ENCODE measurements at places on chromosomes 12 and 14.

DNA sequence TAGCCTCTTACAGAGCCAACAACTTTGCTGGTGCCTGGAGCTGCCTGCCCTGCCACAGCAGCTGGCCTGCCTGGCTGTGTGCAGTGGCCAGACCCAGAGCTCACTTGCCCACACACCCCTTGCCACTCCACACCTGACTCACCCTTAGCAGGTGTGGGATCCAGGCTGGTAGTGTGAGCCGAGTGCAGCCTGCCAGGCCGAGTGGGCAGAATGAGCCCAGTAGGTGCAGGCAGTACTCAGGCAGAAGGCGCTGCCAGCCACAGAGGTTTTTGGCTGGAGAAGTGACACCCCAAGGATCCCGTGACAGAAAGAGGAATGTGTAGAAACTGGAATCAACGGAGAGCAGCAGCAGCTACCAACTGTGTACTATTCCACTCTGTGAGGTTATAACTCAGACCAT lies 29.8 kb upstream of the PYGL start:
- no peak for DNase-seq

DNA sequence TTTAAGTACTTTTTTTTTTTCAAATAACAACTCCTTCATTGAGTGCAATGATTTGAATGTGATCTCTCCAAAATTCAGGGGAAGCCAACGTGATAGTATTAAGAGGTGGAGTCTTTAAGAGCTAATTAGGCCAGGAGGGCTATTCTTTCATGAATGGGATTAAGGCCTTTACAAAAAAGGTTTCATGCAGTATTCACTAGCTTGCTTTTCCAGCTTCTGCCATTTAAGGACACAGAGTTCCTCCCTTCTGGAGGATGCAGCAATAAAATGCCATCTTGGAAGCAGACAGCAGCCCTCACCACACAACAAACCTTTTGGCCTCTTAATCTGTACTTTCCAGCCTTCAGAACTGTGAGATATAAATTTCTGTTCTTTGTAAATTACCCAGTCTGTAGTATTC lies 586.8 kb upstream of the LMO3 start:
- no peak for DNase-seq

- no peak for DNase-seq
Measured at GRCh38 chr12:113316155-113316554, 18.8 kb downstream of the SLC8B1 start.

DNA sequence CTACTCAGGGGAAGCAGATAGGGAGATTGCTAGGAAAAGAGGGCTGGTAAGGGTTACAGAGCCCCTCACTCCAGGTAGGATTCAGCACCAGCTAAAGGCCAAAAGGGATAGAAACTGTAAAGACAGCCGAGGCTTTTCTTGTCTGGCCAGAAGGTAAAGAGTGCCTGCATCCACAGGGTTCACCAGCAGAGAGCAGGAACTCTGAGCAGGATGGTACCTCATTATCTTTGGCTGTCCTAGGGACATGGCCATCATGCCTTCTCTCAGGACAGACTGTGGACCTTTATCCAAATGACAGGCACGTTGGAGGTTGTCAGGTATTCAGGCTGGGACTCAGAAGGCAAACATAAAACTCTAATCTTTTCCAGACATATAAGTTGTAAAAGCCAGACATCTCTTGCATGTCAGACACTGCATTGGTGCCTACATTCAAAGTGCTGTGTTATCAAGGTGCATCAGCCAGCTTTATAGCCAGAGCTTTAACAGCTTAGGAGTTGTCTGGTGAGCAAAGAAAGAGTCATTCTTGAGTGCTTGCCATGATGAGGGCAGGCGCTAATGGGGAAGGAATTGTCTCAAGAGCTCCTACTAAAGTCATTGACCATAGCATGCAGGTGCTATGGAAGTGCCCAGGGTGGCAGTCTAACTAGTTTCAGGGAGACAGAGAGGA lies 89.5 kb downstream of the PELI2 start:
- DNase-seq, result no peak

DNA sequence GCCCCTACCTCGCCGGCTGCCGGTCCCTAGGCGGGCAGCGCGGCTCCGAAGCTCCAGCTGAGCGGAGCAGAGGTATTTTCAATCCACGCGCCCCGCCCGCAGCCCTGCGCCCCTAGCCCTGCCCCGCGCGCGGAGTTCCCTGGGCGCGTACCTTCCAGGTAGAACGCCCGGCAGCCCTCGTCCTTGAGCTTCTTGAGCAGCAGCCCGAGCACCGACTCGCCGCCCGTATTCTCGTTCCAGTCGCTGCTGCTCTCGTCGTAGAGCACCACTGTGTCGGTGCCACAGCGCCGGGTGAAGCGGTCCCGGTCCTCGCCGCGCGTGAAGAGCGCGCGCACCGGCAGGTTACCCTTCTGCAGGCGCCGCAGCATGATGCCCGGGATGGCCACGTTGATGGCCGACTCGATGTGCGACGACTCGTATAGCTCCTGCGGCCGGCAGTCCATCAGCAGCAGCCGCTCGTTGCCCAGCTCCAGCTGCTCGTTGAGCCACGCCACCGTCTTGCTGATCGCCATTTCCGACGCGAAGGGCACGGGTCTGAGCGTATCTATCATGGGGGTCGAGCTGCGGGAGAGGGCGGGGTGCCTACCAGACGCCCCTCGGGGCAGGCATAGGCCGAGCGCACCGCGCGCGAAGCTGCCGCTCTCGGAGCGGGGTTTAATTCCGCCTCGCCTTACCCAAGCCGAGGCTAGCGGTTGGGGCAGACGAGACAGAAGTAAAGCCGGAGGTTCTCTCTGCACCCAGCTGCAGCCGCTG lies 636 bp downstream of the DUSP6 start:
- no peak for DNase-seq

DNA sequence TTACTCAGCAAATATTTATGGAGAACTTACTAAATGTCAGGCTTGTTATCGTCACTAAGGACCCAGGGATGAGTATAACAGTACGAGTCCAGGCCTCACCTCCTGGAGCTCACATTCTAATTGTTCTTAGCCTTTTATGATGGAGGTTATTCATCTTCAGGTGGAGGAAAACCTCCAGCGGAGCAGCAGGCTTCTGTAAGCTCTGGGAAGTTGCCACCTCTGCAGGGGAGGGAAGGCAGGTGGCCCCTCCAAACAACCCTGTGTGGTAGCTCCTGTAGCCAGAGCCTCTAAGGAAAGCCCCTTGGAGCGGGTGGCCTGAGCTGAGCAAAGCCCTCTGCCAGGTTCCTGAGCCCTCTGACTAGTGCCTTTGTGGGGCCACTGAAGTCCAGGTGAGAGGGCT lies 104.1 kb downstream of the SMOC1 start:
- no peak for DNase-seq

DNA sequence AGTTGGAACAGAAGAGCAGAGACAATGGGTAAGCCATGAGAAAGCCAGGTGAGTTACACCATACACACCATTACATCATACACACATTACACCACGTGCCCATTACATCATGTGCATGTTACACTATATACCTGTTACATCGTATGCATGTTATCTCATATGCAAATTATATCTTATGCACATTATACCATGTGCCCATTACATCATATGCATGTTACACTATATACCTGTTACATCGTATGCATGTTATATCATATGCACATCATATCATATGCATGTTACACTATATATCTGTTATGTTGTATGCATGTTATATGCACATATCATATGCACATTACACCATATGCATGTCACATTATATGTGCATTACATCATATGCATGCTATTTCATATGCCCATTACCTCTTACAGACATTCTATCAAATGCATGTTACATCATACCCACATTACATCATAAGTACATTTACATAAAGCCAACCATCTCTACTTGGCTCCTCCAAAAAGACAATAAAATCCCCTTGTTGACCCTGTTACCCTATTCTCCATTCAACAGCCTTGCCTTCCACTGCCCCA lies 207.2 kb downstream of the KSR2 start:
- DNase-seq, result no peak

DNA sequence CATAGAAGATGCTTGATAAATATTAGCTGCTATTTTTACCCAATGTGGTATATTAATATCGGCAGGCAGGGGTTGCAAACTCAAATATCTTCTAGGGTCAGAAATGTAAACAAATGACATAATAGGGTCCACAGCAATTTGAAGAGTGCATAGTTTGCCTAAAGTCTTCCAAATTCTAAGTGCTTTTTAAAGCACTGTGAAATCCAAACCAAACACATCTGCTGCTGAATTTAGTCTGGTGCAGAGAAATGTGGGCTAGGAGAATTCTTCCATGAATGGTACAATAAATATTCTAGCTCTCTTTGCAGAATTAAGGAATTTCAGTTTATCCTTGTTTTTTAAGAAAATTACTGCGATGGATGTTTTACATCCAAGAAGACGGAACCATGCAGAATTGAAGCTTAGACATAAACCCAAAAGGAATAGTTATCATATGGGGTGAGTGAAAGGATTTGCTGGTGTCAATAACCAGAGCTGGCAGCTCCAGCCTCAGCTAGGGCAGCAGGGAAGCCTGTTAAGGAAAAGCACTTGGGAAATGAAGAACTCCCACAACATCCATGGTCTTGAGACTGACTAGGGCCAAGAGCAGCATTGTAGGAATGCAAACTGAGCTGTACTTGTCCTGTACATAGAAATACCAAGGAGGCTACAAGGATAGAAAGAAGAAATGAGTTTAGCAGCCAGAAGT lies 65.5 kb downstream of the PTPRR start:
- no peak for DNase-seq

GRCh38 chr12:45131506-45131905 lies 80.6 kb upstream of the DBX2 start:
- no peak for DNase-seq

GRCh38 chr12:119980242-119980641 lies 8.8 kb upstream of the BICDL1 start:
- no peak for DNase-seq

- DNase-seq, result no peak
Measured at GRCh38 chr14:96727491-96727890, 69.7 kb upstream of the VRK1 start.

GRCh38 chr14:90332271-90332584 lies 487 bp upstream of the NRDE2 start:
- no peak for DNase-seq

DNA sequence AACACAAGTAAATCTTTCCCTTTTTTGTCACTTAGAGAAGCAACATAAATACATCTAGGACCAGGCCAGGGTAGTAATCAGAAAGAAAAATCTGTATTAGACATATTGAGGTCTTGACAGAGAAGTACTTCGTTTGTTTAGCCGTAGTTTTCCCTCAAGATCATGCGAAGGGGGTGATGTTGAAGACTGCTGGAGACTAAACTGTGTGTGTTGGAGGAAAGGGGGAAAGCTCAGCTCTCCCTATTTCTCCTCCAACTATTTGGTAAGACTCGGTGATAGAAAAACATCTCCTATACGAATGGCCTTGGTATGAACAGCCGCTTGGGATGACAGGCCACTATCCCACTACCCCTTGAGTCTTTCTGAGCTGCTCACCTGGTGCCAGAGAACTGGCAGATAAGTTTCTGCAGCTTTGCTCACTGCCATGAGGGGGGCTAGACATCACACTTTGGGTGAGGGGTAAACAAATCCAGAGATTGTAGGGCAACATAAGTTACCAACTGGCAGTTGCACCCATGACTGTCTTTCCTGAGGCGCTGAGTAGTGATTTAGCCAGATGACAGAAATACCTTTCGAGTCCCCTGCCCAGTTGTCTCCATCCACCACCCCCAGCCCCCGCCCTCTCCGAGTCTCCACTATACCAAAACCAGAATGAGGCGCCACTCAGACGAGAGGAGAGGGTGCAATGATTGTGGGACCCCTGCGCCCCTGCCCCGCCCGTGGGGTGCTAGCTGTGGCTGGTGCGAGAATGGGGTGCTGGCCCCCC lies 685 bp downstream of the VAMP1 start:
- DNase-seq, result peak; percentile 59

GRCh38 chr14:45199230-45199629 lies 53.8 kb downstream of the MIS18BP1 start:
- DNase-seq, result no peak

DNA sequence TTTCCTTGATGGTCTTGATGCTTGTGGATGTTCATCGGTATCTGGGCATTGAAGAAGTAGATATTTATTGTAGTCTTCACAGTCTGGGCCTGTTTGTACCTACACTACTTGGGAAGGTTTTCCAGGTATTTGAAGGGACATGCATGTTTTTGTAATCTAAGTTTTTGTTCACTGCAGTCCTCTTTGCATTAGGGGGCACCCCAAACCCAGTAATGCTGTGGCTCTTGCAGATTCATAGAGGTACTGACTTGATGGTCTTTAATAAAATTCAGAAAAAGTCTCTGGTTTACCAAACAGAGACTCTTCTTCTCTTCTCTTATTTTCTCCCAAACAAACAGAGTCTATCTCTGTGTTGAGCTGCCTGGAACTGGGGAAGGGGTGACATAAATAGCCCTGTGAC lies 150.9 kb upstream of the SLC16A7 start:
- DNase-seq, result no peak

GRCh38 chr12:26696613-26697092 lies 136.3 kb downstream of the ITPR2 start:
- no peak for DNase-seq

- DNase-seq, result no peak
Measured at GRCh38 chr14:75422169-75422568, 5.7 kb upstream of the JDP2 start.

GRCh38 chr14:39581474-39581873 lies 149.2 kb upstream of the FBXO33 start:
- DNase-seq, result peak; percentile 30

DNA sequence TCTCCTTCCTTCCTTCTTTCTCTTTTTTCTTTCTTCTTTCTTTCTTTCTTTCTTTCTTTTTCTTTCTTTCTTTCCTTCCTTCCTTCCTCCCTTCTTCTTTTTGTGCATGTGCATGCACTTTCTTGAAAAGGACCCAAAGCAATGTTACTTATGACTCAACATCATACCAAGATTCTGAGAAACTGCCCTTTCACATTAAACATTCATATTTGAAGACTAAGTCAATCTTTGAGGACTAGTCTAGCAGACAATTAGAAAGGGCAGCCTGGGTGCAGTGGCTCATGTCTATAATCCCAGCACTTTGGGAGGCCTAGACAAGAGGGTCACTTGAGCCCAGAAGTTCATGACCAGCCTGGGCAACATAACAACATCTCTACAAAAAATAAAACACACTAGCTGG lies 212.8 kb upstream of the KITLG start:
- no peak for DNase-seq

DNA sequence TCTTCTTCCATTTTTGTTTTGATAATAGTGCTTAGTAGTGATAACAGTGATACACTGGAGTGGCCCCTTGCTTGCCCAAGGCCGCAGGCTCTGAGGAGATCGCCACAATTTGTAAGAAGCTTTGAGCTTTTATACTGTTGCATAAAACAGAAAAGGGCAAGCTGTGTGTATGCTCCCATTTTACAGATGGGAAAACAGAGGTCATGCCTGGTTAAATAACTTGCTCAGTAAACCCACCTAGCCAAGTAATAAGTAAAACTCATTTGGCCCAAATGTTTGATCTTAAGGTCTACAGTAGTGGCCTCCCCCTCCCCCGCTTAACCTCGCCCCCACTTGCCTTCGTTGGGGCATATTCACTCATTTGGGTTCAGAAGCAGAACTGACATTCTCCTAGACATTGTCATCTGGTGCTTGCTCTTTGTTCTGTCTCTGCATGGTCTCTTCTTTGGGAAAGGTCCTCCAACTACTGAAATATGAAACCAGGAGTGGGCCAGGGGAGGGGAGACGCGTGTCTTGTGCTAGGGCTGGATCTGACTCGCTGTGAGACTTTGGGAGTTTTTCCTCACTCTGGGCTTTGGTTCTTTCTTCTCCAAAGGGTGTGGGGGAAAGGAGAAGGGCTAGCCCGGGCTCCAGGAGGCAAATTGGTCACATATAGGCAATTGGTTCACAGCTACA lies 88.1 kb downstream of the PAPOLA start:
- no peak for DNase-seq

GRCh38 chr12:2319136-2319535 lies 266.3 kb downstream of the CACNA1C start:
- no peak for DNase-seq
